H4 (cell line): ENCODE measurements at places on chromosomes 2 and 18. TPM values are rescaled to one million over a fixed set of nuclear protein-coding genes. Genes with fewer than 3 reads are reported as not detected.

MYO5B gene
- 10.9 and 12.4 TPM in 2 replicates for total RNA-seq

MC2R gene
- total RNA-seq, result not detected in 2 replicates

CXCR1 gene
- not detected in 2 replicates for total RNA-seq

LIMS3 gene
- total RNA-seq, result not detected in 2 replicates

VSNL1 gene
- total RNA-seq, result 0.12 and 2.1 TPM in 2 replicates

MSTN gene
- total RNA-seq, result not detected in 2 replicates

CYBRD1 gene
- total RNA-seq, result 38.0 and 39.3 TPM in 2 replicates

ACP1 gene
- 88.4 and 95.8 TPM in 2 replicates for total RNA-seq

MAB21L4 gene
- total RNA-seq, result not detected in 2 replicates

HNRNPA3 gene
- 29.8 and 34.9 TPM in 2 replicates for total RNA-seq
